Chondrocyte (in vitro differentiated cells): ENCODE measurements at places on chromosomes 16 and 17.

DNA sequence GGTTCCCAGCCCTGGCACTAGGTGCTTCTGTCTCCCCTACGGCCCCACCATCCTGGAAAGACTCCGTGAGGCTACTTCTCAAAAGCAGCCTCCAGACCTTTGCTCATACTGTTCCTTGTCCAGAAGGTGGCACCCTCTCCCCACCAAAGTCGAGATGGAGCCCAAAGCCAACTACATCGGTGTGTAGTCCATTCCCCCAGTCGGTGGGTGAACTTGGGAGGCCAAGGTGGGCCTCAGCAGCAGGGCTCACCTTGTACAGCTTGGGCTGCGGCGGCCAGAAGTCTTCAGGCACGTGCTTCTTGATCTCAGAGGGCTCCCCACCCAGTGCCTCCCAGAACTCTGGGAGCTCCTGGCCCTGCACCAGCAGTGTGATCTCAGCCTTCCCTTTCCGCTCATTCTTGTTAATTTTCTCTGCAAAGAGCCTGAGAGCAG, 10.2 kb downstream of the FLII start:
- DNase-seq = no peak

GRCh38 chr16:68235108-68235886, 630 bp downstream of the ESRP2 start:
- peak; percentile 75 for DNase-seq

- DNase-seq = no peak
Observed at GRCh38 chr16:71352963-71353460, 5.5 kb upstream of the CALB2 start.

GRCh38 chr16:7861891-7862582, 529.4 kb downstream of the RBFOX1 start:
- DNase-seq = no peak

GRCh38 chr17:29709866-29710519, 87.3 kb upstream of the CORO6 start:
- DNase-seq = no peak

DNA sequence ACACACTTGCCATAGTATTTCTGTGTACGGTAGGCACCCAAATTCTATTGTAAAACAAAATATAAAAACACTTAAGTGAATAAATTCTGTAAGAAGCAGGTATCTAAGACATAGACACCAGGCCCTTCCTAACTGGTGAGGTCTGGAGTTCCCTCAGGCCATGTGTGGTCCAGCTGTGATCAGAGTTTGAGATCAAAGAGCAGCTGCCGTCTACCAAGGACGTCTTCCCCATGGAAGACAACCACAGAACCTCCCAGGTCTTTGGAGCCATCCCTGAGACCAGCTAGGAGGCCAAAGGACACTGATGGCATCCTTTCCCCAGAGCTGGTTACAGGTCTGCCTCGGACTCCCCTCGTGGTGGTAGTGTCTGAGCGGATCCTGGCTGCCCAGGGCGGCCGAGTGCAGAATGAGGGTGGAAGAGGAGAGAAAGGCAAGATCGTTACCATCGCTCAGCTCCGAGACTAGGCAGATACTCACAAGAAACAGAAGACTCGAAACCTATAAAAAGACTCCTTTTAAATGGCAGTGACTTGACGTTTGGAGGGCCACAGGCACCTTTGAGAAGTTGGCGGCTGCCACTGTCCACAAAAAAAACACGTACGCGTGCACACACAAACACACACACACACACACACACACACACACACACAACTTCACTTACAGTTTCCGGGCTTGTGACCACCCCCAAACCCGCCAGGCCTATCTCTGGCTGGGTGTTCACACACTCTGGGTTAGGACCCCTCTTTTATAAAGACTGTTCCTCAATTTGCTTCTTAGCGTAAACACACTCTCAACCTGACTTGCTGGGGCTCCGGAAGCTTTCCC, 7.5 kb downstream of the TIMP2 start:
- DNase-seq = no peak

GRCh38 chr17:73533781-73534180, 110.5 kb downstream of the SDK2 start:
- no peak for DNase-seq

- DNase-seq = no peak
Observed at GRCh38 chr17:9079461-9080103, 58.3 kb downstream of the NTN1 start.

DNA sequence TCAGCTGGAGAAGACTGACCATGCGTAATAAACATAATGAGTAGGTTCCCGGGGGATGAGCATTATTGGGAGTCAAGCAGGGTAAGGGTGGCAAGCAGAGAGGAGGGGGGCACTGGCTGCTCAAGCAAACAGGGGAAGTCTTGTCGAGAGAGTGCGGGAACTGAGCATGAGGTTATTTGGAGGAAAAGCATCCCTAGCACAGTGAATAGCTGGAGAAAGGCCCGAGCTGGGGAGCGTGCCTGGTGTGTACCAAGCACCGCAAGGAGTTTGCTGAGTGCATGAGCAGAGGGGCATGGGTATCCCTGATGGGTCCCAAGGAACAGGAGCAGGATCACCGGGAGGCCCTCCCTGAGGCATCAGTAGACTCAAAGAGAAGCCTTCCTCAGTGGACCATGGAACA, 17.2 kb downstream of the CYTH1 start:
- no peak for DNase-seq

- DNase-seq = no peak
Observed at GRCh38 chr17:49951362-49952082, 17.5 kb upstream of the DLX4 start.

GRCh38 chr16:15649727-15650018, 372 bp upstream of the NDE1 start:
- DNase-seq = no peak

- DNase-seq = no peak
Observed at GRCh38 chr17:72587773-72588511, 467.1 kb downstream of the SOX9 start.

DNA sequence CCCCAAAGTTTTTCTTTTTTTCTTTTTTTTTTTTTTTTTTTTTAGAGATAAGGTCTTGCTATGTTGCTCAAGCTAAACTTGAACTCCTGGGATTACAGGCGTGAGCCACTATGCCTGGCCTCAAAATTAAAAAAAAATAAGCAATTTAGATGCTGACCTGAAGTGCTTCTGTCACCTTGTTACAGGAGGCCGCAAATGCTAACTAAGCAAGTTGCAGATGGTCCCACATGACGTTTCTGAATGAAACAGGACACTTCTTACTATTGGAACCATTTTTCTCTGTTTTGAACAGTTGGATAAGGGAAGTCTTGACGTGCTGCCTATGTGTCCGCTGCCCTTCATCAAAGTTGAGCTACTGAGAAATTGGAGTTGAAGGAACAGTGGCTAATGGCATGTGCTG, 8.8 kb downstream of the ANKRD40CL start:
- no peak for DNase-seq

GRCh38 chr17:45976391-45976754, 22.7 kb upstream of the STH start:
- no peak for DNase-seq

DNA sequence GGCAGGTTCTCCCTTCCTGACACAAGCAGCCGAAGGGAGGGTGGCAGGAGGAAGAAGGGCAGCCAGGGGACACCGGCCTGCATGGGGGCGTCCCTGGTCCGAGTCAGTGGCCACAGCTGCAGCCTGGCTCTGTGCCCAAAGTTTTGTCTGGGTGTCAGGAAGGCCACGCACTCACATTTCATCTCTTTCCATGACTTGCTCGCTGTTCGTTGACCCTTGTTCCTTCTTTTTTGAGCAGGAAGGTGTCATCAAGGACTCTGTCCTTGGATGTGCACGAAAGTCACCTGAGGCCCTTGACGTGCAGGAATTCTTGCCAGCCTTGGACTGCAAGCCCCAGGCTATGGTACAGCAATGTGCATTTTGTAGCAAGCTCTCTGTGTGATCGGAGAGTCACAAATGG, 93.3 kb downstream of the TNFRSF13B start:
- no peak for DNase-seq

GRCh38 chr17:65633988-65634387, 72.5 kb upstream of the AXIN2 start:
- DNase-seq = no peak

- DNase-seq = peak; percentile 58
Observed at GRCh38 chr16:58030136-58030840, 4.7 kb downstream of the MMP15 start.

DNA sequence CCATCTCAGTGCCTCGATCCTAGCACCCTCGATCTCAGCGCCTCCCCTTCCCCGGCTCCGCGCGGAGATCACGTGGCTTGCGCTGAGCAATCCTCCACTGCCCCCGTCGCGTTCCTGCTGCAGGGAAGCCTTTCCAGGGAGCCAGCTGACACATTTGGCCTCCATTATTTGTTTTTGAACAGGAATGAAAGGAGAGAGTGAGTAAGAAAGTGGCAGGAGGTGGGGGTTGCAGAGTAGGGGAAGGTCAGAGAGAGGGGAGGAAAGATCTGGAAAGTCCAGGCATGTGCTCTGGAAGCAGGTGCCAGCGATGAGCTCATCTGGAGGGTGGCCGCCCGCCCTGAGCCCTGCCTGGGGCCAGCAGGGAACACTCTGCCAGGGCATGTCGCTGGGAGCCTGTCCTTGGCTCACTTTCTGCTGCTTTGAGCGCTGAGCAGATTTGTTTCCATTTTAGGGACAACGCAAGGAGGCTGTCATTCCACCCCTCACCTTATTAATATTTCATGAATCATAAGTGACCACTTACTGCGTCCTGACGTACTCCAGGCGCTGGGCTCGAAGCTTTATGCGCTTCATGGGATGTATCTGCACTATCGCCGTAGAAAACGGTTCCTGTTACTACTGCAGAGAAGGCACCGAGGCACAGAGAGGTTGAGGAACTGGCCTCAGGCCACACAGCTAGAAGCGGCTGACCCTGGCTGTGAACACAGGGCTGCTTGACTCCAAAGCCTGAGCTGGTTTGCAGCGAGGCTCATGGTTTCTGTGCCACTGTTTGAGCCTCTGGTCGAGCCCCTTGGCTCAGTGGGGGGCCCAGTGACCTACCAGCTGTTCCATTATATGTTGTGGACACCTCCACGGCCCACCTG, 283.1 kb downstream of the SEC14L1 start:
- DNase-seq = no peak

DNA sequence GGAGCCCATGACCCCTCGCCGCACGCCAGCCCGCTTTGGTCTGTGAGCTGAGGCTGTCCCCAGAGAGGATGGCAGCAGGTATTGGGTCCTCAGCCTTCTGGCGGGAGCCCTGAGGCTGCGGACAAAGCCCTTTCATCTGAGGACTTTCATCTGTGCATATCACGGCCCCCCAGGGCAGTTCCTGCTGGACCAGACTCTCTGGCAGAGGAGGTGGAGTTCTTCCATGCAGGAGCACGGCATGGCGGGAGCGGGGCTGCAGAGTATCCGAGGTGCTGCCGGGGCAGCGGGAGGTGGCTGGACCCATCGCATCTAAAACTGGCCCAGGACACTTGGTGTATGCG, 18.8 kb downstream of the DHX38 start:
- no peak for DNase-seq

DNA sequence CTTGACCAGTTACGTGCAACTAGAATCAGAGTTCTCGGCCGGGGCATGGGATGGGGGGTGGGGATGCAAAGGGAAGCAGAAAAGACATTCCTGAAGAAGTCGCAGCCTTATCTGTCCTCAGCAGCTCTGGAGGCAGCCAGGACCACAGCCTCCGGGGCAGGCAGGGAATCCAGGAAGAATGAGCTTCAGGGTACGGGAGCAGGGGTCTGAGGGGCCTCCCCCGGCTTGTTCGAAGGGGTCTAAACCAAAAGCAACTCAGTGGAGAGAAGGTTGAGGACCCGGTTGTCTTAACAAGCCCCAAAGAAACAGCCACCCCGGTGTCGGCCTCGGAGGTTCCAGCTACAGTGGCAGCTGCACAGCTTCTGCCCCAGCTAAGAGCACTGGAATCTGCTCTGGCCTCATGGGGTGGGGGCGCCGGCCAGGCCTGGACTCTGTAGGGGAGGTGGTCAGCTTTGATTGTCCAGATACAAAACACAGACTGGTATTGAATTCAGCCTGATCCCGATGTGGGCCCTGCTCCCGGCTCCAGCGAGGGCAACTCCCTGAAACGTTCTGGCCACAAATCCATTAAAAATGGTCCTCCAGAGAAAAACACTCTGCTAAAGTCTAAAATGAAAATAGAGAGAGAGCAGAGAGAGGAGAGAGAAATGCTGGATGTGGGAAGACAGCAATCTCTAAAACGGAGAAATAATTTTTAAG, 7.7 kb downstream of the HOXB4 start:
- DNase-seq = no peak

DNA sequence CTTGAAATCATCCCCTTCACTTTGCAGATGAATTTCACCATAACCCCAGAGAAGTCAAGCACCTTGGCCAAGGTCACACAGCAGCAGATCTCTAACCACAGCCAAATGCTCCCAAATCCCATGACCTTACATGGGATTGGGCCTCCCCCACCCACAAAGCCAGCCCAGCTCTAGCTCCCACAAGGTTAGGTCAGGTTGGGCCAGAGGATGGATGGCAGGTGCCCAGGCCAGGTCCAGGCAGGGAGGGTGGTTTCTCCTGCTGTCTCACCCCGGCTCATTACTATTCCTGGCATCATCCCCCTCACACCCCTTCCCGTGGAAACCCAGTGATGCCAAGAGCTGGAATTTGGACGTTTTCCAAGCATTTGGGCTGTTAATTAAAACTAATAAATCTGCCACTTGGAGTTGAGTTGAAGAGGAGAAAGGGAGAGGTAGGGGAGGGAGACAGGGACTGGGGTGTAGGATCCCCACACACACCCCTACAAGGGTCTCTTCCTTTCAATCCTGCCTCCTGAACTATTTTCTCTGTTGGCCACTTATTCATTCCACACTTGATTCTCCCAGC, 181.6 kb downstream of the TMEM132E start:
- no peak for DNase-seq

DNA sequence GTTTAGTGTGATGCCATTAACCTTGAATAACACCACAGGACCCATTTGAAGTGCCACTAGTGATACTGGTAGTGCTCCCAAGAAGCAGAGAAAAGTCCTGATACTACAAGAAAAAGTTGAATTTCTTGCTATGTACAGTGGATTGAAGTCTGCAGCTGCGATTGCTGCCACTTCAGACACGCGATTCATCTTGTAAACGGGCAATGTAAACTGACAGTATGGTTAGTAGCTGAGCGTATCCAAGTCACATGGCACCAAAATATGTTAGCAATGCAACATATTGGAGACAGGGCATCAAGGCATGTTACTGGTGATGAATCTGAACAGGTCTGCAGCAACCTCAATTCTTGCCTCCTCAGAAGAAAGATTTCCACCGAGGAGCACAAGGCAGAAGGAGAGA, 238.9 kb downstream of the HS3ST3B1 start:
- DNase-seq = no peak

- peak; percentile 65 for DNase-seq
Observed at GRCh38 chr17:81968850-81969812, 8.1 kb upstream of the NOTUM start.

- no peak for DNase-seq
Observed at GRCh38 chr16:58048494-58049231, 23.1 kb downstream of the MMP15 start.

GRCh38 chr17:78890498-78890897, 12.5 kb downstream of the CEP295NL start:
- no peak for DNase-seq

DNA sequence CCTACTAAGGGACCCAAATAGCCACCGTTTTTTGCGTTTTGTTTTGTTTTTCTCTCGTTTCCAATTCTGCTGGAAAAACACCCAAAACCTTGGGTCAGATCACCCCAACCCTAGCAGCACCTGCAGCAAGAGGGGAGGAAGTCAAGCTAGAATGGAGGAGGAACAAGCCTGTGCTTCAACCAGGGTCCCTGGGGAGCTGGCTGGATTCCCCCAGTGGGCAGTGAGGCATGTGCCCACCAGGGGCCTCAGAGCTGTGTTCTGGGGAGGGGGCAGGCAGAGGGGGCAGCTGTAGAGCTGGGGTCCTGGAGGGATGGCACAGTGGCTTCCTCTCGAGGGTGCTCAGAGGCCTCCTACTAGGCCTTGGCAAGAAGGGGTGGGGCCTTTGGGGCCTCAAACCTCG, 6.5 kb downstream of the CD79B start:
- DNase-seq = peak; percentile 22

GRCh38 chr16:88527186-88527936, 42.8 kb upstream of the ZC3H18 start:
- DNase-seq = no peak
